ENCODE measurements at places on chromosomes 4 and X.
A peak's percentile ranks its signal among the peaks of the same experiment; 100 is the strongest.

GRCh38 chr4:24477919-24478318 lies 106.4 kb downstream of the DHX15 start:
- no peak for DNase-seq

GRCh38 chr4:135191596-135191995 lies 990.0 kb upstream of the PABPC4L start:
- no peak for DNase-seq

DNA sequence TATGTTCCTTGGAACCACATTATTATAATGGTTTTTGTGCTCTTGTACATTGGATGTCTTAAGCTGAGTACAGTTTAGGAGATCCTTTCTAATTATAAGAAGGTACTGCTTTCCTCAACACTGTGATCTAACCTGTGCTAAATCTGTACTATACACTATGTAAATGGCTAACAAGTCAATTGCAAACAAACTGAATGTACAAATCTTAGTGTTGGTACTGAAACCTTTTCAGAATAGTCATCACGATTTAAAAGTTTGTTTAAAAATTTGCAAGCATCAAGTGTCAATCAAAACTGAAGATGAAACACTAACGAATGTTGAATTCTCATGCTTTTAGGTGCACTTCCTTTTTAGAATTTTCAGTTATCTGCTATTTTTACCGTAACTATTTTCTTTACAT lies 2090.4 kb upstream of the TENM3 start:
- no peak for DNase-seq

DNA sequence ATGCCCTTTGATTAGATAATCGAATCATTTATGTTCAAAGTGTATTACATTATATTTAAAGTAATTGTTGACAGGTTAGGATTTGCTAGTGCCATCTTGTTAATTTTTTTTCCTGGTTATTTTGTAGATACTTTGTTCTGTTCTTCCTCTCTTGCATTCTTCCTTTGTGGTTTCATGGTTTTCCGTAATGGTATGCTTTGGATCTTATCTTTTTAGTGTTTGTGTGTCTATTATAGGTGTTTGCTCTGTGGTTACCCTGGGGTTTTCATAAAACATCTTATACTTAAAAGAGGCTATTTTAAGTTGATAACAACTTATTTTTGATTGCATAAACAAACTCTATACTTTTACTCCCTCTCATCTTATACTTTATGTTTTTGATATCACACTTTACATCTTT lies 108.2 kb upstream of the SRD5A3 start:
- no peak for DNase-seq

DNA sequence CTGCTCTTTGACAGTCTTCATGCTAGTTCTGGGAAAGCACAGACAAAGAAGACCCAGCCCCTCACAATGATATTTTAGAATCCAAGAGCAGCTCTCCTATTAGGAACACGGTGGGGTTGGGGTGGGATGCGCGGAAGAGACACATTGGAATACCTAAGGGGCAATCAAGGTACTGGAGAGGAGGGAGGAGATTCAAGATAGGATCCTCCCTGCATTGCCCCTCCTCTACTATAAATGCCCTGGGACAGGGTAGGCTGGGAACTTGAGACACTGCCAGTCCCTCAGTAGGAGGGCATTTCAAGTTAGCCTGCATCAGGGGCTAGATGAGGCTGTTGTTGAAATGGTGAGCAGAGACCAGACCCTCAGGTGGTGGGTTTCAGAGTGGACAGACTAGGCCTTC lies 5.1 kb downstream of the MAGEB17 start:
- DNase-seq: no peak

DNA sequence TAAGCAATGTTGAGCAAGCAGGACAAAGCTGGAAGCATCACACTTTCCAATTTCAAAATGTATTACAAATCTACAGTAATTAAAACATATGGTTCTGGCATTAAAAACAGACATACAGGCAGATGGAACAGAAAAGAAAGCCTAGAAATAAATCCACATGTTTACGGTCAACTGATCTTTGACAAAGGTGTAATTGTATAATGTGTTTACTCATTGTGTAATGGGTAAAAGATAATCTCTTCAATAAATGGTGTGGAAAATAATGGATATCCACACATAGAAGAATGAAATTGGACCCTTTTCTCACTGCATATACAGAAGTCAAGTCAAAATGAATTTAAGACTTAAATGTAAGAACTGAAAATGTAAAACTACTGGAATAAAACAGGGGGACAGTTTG lies 394.2 kb downstream of the ANKRD50 start:
- peak; percentile 57 for DNase-seq

GRCh38 chr4:147003956-147004809 lies 58.5 kb upstream of the TTC29 start:
- DNase-seq: no peak

- no peak for DNase-seq
Measured at GRCh38 chr4:15832523-15833451, 54.7 kb downstream of the CD38 start.

DNA sequence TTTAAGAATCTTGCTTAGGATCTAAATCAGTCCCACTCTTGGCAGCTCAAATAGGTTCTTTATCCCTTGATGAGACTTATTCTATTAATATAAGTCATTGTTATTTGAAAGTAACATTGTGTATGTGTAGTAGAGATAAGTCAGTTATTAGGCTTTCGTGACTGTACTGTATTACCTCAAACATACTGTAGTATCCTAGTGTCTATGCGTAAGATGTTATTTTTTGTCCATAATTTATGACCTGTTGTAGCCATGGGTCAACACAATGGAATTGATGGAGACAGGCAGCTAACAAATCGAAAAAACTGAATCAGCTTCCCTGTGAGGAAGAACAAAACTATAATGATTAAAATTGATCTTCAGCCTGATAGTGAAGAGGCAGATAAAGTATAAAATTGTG lies 41.8 kb downstream of the CLCN3 start:
- no peak for DNase-seq
